ENCODE measurements at places on chromosomes 16 and 17.

DNA sequence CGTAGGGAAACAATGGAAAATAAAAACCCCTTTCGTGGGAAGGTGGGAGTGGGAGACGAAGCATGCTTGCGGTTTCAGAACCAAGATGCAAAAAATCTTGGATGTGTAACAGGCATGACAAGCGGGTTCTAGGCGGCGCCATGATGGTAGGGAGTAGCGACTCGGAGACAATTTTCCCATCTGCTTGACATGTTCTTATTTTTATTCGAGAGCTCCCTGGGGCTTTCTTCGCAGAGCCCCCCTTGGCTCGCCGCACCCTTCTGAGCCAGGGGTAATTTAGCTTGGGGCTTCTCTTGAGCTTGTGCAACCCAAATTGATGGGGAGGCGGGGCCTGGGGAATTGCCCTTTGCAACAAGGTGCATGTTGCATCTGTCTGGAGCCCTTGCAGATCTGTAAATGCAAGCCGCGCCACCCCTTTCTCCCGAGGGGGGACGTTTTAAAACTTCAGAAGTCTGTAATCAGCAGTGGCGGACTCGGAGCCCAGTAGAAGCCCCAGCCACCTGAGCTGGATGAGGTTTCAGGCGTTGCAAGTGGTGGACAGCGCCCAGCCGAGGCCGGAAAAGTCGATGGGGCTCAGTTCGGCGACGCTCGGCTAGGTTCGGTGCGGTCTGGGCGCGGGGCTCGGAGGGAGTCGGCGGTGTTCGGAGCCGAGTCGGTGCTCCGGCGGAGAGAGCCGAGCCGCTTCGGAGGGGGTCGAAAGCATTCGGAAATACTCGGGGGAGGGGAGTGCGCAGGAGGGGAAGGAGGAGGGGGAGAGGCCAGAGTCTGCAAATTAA is 2.9 kb downstream of the GNAO1 start:
- DNase-seq = peak; percentile 90

DNA sequence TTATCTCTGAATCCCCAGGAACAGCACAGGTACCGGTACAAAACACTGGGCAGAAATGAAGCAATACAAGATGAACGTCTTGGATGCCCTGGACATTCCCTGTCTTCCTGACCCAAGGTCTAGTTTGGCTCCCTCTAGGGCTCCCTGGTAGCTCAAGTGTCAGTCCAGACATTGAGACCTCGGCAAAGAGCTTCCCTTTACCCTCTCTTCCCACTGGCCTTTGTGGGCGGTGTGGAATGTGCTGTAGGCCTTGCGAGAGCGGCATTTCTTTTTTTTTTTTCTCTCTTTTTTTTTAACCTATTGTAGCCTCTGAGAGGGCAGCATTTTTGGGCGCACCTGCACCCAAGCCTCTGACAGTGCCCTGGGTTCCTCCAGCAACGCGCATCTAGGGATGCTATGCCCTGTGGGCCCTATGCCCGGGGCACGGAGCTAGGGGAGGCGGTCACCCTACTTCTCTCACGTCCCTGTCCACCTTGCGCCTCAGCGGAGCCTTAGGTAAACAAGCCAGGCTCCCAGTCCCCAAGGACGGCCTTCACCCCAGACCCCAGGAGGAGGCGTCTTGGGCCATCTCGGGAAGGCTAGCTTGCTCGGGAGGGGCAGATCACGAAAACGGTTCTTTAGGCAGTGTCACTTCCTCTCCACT is 1.2 kb upstream of the NFATC3 start:
- no peak for DNase-seq

- no peak for DNase-seq
Observed at GRCh38 chr17:35817196-35817595, 7.9 kb downstream of the TAF15 start.

- DNase-seq = no peak
Observed at GRCh38 chr17:55699181-55699860, 23.3 kb downstream of the TMEM100 start.

DNA sequence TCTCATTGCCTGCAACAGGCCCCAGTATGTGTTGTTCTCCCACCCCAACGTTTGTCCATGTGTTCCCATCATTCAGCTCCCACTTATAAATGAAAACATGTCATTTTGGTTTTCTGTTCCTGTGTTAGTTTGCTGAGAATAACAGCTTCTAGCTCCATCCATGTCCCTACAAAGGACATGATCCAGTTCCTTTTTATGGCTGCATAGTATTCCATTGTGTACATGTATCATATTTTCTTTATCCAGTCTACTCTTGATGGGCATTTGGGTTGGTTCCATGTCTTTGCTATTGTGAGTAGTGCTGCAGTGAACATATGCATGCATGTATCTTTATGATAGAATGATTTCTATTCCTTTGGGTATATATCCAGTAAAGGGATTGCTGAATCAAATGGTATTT is 10.8 kb upstream of the KRTAP9-2 start:
- DNase-seq = no peak

DNA sequence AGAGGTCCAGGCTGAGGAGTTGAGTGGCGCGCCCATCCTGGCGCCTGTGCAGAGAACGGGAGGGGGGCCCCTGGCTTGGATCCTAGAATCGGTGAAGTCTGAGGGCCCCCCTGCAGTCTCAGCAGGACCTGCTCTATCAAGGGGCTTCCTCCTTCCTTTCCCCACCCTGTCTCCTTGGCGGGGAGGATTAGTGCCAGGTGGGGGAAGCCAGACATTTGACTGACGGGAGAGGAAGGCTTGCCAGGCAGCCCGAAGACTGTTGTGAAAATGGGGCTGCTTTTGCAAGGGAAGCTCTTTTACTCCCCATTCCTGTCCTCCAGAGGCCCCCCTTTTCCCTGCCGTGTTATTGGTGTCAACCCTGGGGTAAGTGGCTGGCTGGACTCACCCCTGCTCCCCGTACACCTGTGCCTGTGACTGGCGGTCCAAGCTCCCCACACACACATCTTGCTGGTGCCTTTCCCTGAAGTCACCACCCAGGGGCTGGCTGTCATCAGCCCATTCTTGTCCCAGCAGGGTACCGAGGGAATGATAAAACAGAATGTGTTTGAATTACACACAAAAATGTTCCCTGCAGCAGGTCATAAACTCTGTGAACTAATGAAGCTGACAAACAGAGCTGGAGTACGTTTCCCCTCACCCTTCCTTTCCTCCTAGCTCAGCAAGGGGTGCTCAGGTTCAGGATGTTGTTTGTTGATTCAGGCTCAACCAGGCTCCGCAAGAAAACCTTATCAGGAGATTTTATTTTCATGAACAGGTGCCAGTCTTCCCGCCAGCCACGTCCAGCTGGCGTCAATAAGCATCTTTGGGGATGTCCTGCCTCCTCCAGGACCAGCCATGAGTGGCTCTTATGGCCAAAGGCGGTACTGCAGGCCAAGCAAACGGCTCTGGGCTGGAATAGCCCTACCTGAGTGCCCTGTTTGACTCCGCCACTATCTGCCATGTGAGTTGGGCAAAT is 4.4 kb upstream of the ARMC7 start:
- DNase-seq = no peak

GRCh38 chr16:4370570-4371356 is 885 bp upstream of the VASN start:
- DNase-seq = no peak

GRCh38 chr16:72722552-72722951 is 325.4 kb downstream of the ZFHX3 start:
- no peak for DNase-seq

GRCh38 chr16:20875355-20875650 is 24.9 kb downstream of the DCUN1D3 start:
- no peak for DNase-seq

GRCh38 chr17:1067282-1067956 is 70.5 kb downstream of the TIMM22 start:
- DNase-seq = no peak

- DNase-seq = no peak
Observed at GRCh38 chr17:48148854-48149786, 41.6 kb downstream of the SNX11 start.

DNA sequence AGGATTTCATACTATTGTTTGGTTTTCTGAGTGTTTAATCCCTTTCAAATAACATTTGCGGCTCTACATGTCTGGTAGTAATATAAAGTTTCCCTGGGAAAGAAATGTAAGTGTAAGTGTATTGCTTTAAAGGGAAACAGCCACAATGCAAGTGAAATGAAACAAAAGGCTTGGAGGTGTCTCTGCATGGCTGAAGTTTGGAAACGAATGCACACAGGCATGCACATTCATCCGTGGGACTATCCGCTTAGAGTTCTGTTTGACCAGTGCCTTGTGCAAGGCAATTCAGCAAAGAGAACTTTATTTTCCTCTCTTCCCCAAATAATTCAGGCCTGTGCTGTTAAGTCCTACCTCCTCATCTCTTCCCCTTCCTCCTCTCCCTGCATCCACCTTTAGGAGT is 56.1 kb upstream of the MRTFB start:
- peak; percentile 35 for DNase-seq

DNA sequence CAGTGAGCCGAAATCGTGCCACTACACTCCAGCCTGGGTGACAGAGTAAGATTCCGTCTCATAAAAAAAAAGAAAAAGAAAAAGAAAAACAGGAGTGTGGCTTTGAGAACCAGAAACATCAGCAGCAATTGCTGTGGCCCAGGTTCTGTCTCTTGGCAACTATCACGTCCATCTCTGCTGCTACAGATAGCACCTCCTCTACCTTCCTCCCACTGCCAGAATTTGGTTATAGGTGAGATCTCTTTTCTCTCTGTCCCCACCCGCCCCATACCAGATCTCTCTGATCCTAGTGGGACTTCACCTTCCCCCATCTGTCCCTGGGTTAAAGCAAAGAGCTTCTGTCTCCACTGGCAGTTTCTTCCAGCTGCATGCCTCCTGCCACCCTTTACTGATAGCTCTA is 3.1 kb downstream of the TLCD2 start:
- no peak for DNase-seq

GRCh38 chr17:76106703-76107102 is 3.1 kb upstream of the EXOC7 start:
- DNase-seq = no peak
